ENCODE measurements at places on chromosomes 5 and 9.

GRCh38 chr5:68271124-68271523 lies 55.6 kb downstream of the PIK3R1 start:
- no peak for DNase-seq

DNA sequence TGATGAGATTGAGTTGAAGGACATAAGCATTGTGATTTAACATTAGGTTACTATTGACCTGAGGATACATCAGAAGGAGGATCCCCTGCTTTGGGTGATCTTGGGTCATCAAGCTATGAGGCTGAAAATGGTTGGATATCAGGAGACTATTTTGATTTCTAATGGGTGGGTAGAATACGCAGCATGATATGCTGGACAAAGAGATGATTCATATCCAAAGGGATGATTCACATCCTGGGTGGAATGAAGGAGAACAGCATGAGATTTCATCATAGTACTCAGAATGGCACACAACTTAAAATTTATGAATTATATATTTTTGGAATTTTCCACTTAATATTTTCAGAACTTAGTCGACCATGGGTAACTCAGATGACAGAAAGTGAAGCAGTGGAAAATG lies 1759.5 kb upstream of the C9orf72 start:
- no peak for DNase-seq

DNA sequence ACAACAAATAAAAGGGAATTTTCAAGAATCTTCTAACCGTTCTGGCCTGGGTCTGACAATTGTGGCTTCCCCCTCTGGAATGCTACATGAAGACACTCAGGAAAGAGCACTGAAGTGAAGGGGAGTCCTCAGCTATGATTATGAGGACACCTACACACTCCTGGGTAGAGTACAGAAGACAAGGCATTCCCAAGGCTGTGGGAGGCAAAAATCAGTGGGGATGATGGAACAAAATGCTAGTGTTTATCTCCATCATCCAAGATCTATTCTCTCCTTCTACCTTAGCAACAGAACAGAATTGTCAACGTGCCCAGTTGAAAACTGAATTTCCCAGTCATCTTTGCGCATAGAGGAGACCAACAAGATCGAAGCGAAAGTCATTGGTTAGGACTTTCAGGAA lies 130.1 kb upstream of the LARP1 start:
- DNase-seq = no peak

- DNase-seq = no peak
These were observed 11.6 kb upstream of the CEP120 start for GRCh38 chr5:123434796-123435195.

DNA sequence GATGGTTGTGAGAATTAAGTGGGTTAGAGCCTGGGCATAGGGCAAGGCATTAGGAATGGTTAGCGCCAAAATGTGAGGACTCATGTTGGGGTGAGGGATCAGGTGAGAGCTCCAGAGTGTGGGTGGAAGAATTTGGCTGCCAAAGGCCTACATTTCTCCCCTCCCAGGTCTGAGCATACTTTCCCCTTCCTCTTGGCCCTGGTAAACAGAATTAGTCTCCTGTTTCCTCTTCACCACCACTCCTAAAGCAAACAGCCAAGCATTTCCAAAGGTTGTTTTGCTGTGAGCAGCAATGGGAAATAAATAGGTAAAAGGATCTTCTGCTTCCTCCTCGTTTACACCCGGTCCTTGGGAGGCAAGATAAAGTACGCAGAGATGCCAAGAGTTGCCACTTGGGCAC lies 132.5 kb downstream of the ZSWIM6 start:
- DNase-seq = no peak

- DNase-seq = no peak
These were observed 2.9 kb upstream of the ICE1 start for GRCh38 chr5:5419291-5420210.

GRCh38 chr9:109574061-109574882 lies 76.2 kb upstream of the PTPN3 start:
- no peak for DNase-seq

DNA sequence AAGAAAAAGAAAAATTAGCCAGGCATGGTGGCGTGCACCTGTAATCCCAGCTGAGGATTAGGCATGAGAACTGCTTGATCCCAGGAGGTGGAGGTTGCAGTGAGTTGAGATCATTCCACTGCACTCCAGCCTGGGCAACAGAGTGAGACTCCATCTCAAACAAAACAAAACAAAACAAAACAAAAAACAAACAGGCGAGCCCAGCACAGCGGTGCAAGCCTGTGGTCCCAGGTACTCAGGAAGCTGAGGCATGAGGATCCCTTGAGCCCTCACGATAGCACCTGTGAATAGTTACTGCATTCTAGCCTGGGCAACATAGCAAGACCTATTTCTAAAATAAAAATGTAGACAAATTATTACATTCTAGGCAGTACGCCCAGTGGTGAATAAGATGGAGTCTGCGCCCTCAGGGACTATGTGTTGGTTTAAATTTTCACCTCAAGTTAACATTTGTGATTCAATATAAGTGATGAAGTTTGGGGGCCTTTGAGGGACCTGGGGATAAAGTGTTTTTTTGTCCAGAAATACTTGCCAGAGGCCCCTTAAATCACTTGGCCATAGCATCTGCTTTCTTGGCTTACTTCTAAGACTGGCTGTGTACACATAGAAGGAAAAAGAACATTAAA lies 3.4 kb upstream of the GAPVD1 start:
- DNase-seq = no peak

DNA sequence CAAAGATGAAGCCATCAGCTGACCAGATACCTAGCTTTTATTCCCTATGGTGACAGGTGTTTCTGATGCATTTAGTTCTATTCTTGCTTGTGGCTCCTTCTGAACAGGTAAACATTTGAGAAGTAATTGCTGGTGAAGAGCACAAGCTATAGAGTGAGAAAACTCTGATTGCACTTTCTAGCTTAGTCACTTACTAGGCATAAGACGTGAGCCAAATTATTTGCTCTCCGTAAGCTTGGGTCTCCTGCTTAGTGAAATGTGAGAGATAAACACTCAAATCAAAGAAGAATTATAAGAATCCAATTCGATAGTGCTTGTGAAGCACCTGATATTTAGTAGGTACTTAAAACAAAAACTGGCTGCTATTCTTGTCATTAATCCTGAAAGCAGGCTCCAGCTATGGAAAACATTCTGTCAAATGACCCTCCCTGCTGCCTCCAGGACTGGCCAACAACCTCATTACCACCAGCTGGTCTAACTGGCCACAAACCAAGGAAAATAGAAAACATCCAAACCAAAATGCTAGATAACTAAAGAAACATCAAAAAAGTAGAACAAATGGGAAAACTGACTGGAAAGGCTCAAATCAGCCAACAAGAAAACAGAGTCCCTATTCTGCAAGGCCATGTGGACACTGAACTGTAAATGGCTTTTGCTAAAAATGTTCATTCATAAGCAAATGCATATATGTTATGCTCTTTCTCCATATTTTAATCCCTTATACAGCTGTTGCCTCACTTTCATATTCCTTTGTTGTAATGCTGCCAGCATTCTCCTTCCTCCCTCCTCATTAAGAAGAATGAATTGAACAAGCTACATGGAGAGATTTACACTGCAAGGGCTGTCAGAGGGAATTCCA lies 616.1 kb downstream of the DTWD2 start:
- no peak for DNase-seq

DNA sequence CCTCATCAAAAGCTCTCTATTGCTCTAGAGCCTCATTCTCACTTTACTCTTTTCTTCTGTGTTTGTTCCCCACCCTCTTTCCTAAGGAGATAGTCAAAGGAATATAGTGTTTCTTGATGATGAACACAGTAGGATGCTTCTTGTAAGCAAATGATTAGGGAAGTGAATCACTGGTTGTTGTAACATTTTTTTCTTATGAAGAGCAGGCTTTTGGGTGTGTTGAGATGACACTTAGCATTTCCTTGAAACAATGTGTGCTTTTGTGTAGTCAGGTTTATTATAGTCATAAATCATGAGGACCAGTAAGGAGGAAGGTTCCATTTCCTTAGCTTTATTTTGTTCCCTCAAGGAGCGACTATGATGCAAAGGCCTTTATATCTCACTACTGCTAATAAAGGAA lies 1991.3 kb upstream of the C9orf72 start:
- no peak for DNase-seq

DNA sequence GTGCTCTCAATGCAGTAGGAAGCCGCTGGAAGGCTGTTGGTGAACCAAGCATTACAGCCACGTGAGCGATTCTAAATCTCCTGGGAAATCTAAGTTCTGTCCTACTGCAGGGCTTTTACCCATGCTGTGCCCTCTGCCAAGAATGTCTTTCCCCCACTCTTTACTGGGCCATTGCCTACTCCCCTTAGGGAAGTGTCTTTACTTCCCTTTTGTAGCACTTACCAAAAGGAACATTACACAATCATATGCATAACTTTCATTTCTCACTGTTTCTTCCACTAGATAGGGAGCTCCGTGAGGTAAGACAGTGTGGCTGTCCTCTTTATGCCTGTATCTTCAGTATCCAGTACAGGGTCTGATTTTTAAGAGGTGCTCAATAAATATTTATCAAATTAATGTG lies 241.7 kb upstream of the NR4A3 start:
- no peak for DNase-seq

DNA sequence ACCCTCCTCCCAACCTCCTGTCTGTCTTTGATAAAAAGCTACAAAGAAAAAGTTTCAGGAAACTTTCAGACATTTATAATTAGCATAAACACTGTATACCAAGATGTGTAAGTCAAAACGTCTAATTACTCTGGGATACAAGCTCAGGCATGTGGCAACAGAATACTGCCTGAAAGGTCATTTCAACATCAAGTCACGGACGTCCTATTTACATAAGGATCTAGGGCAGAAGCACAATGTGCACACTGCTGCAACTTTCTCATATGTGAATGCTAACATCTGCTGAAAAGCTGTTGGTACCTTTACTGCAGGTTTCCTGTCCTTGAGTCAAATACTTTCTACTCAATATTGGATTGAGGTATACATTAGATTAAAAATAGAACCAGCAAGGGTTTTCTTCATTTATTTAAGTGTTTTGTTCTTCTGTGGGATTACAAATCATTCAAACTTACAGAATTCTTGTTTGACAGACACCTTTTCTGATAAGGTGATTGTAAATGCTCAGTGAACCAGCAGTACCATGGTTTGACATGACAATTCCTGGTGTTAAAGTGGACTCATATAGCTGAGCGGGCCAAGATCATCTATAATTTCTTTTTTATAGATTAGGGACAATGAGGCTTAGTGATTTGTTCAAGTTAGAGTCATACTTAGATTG lies 36.8 kb downstream of the ELL2 start:
- no peak for DNase-seq

- no peak for DNase-seq
These were observed 18.3 kb downstream of the BRD3OS start for GRCh38 chr9:134043531-134043988.

DNA sequence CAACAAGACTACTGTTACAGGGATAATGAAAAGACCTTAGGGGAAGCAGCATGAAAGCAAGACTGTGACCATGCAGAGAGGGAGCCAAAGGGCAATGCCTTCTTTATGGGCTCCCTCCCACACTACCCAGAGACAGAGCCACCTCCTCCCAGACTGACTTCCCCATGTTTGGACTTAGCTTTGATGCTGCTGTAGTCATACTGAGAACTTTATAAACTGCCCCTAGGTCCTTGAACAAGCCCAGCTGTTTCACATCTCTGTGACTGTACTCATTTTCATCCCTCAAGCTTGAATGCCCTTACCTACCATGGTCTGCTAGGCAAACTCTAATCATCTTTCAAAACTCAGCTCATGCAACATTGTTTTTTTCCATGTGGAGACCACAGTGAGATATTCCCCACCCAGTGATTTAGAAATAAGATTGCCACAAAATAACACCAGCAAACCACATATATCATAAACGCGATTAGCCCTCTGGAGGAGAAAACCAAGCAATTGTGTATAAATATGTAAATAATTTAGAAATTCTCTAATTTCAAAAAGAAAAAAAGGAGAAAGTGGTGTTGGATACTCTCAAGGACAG lies 23.4 kb upstream of the FAM169A start:
- DNase-seq = no peak

- DNase-seq = no peak
These were observed 343.8 kb upstream of the CHD1 start for GRCh38 chr5:99272576-99272975.

DNA sequence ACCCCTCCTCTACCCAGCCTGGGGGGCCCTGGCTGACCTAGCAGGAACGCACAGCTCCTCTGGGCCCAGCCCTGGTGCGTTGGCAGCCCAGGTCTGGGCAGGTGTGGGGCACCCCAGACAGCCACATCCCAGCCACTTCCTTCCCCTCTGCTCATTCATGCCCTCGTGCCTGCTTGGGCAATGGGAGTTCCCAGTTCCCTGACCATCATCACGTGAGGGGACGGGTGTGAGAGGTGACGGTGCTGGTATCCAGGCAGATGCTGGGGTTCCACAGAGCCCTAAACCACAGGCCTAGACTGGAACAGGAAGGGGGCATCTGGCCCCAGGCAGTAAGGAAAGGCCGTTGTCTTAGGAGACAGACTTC lies 8.4 kb downstream of the RALGDS start:
- no peak for DNase-seq

GRCh38 chr9:114849450-114849849 lies 43.6 kb upstream of the TNFSF15 start:
- DNase-seq = no peak

DNA sequence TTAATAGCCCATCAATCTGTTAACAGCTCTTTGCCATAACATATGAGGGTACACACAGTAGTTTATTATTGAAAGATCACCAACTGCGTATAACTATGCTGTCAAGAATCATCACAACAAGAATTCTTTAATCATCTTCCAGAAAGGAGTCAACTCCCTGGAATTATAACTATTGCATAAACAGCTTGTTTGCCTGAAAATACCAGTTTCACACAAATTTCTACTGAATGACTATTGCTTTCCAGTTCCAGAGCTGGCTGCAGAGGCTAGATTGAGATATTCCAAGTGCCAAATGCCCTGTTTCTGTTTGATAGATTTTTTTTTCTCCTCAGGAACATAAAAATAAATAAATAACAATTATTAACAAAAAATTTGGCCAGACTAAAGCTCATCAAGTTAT lies 444.7 kb downstream of the TLE1 start:
- DNase-seq = no peak

GRCh38 chr5:180290568-180291233 lies 1.2 kb downstream of the MAPK9 start:
- no peak for DNase-seq

DNA sequence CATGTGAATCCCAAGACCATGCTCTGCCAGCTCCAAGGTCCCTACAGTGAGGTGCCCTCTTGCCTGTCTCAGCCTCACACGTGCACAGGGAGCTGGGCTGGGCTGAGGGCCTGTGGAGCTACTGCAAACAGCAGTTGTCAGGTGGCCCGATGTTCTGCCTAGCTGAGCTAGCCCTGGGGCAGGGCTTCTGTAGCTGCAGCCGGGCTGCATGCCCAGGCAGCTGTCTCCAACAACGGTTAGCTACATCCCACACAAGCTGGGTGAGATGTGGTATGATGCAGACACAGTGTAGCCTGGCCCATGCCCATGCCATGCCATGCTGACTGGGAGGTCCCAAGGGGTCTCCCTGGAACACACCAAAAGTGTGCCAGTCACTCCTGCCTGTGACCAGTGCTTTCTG lies 62.0 kb downstream of the MACROH2A1 start:
- DNase-seq = no peak

GRCh38 chr5:72006361-72006760 lies 100.9 kb upstream of the MAP1B start:
- no peak for DNase-seq
